Hypothalamus (tissue), 51 donors: ENCODE measurements at places on chromosomes 2 and 18.

- no peak for DNase-seq
These were observed 133.7 kb downstream of the ALPK2 start for GRCh38 chr18:58495207-58495606.

DNA sequence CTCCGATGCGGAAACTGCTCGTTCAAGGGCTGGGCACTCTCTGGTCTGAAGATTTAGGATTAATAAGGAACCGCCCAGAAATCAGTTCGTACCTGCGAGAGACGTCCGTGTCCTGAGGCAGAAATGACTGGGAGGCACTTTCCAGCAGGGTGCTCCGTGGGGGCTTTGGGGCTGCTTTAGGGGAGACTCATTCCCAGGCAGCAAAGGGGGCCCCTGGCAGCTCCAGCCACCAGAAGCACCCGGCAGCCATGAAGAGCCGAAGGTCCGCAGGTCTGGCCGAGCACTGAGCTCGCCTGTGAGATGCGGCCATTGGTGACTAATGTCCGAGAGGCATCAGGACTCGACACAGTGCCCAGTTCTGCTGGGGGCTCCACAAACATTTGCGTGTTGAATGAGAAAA lies 20.9 kb downstream of the KCNG2 start:
- no peak for DNase-seq

- DNase-seq = no peak
These were observed 532.7 kb downstream of the TDRD15 start for GRCh38 chr2:21656330-21657075.

DNA sequence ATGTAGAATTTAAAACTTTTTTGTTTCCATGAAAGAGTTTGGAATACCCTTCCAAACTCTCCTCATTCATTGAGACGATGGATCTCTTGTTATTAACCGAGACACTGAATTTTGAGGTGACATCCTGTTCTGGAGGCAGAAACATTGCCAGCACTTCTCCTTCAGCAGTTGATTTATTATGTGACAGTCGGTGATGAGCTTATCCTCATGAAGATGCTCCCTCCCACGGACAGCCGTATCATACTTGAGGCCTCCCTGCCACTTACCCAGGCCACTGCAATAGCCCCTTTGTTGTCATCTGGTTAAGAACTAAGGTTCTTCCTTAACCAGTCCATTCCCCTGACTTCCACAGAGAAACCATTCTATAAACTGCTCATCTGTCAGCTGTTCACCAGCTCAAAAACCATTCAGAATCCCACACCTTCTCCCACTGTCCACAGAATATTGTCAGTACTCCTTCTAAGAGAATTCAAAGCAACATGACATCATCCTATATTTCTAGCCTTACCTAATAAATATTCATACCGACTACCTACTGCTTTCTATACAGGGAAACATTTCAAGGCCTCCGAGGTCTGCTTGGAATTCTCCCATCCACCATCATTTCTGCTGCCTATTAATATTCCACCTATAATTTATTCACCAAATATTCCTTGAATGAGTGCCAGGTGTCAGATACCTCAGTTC lies 139.0 kb upstream of the TRIB2 start:
- DNase-seq = no peak

GRCh38 chr2:8862230-8862629 lies 24.8 kb upstream of the KIDINS220 start:
- DNase-seq = no peak

DNA sequence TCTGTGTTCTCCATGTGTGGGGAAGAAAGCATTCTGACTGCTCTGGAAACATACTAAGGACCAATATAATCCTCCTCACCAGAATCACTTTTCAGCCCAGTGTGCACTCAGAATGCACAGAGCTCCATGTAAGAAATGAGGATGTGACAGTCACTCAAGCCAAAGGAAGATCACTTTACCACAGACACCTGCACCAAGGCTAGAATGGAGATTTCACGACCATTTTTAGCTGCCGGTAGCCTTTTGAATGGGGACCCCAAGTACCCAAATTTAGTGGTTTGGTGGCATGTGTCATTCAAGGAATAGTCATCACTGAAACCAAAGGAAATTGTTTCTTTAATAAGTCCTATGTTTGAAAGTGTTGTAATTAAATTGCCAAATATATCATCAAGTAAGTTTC lies 613.2 kb upstream of the ACVR2A start:
- no peak for DNase-seq

GRCh38 chr18:77081390-77081778 lies 51.2 kb downstream of the MBP start:
- DNase-seq = no peak

DNA sequence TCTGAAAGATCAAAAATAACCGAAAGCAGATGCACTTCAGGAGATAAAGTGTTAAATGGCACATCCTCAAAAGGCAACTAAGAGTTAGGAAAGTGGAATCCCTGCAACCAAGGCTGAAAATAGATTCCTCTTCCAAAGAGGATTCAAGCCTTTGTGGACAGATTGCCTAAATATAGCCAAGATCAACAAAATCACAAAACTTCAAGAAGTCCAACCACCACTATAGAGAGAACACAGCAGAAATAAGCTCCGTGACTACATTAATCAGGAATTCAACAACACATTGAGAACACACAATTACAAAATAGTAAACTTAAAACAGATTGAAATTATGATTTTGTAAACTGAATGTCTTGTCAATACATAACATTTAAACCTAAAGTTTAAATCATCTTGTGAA lies 165.7 kb downstream of the LNPK start:
- no peak for DNase-seq

DNA sequence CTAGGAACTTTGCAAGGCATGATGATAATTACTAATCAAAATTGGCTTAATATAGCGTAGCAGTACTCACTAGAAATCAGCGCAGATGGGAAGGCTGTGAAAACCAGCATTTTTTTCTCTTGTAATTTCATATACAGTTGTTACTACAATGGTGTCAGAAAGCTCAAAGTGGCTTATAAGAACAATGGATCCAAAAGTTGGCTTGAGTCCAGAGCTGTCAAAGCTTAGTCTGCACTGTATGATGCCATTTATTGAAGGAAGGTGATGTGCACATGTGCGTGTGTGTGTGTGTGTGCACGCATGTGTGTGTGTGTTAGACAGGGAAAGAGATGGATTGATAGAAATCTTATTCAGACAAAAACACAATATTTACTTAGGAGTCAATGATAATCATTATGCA lies 341.3 kb downstream of the TGIF1 start:
- no peak for DNase-seq

- no peak for DNase-seq
These were observed 13.8 kb downstream of the RFTN2 start for GRCh38 chr2:197661626-197662025.

DNA sequence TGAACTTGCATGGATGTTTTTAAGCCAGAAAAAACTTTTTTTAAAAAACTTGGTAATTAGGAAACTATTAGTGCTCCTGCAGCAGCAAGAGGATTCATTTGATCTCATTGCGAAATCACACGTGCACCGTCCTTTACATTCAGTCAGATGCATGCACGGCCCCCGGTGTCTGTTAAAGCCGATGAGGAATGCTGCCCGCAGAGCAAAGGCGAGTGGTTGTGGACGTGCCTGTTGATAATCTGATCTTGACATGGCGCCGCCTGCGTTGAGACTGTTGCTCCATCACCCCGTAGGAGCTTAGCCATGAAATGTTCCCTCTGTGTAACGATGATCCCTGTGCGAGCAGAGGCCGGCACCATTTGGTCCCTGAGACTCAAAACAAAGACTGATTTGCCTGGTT lies 300.0 kb downstream of the GBX2 start:
- no peak for DNase-seq

DNA sequence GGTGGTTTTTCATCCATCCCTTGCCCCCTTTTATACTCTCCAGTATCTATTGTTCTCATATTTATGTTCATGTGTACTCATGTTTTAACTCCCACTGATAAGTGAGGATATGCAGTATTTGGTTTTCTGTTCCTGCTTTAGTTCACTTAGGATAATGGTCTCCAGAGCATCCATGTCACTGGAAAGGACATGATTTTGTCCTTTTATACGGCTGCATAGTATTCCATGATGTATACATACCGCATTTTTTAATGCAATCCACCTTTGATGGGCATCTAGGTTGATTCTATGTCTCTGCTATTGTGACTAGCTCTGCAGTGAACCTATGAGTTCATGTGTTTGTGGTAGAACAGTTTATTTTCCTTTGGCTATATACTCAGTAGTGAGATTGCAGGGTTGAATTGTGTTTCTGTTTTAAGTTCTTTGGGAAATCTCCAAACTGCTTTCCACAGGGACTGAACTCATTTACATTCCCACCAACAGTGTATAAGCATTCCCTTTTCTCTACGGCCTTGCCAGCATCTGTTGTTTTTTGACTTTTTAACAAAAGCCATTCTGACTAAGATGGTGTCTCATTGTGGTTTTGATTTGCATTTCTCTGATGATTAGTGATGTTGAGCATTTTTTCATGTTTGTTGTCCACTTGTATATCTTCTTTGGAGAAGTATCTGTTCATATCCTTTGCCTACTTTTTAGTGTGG lies 420.2 kb downstream of the THSD7B start:
- no peak for DNase-seq

- no peak for DNase-seq
These were observed 105.5 kb upstream of the NEUROD1 start for GRCh38 chr2:181785691-181786344.
